NCI-H510A (cell line): ENCODE measurements at places on chromosomes 7 and 10.
A peak's percentile ranks its signal among the peaks of the same experiment; 100 is the strongest.

DNA sequence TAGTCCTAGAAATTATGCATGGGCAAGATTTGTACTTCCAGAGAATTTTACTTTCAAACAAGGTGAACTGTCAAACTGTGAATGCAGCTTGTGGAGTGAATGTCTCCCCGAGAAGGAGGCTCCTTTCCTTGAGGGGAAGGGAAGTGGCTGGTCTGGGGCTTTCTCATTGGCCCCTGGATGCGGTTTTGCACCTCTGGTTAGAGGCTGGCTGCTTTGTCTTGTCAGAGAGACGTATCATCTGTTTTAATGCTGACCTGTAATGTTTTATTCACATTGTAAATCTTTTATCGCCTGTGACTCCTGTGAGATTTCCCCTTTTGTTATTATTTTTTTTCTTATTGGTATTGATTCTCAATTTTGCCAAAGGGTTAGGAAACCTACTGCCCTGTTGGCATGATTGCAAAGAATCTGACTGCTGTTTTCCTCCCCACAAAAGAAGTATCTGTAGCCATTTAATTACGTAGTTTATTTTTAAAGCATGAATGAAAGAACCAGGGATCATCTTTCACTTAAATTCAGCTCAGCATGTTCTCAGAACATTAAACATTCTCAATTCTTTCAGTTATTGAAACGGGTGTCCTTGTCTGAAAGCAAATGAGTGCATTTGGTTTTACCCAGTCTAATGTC lies 238.3 kb upstream of the NFE2L3 start:
- no peak for DNase-seq

DNA sequence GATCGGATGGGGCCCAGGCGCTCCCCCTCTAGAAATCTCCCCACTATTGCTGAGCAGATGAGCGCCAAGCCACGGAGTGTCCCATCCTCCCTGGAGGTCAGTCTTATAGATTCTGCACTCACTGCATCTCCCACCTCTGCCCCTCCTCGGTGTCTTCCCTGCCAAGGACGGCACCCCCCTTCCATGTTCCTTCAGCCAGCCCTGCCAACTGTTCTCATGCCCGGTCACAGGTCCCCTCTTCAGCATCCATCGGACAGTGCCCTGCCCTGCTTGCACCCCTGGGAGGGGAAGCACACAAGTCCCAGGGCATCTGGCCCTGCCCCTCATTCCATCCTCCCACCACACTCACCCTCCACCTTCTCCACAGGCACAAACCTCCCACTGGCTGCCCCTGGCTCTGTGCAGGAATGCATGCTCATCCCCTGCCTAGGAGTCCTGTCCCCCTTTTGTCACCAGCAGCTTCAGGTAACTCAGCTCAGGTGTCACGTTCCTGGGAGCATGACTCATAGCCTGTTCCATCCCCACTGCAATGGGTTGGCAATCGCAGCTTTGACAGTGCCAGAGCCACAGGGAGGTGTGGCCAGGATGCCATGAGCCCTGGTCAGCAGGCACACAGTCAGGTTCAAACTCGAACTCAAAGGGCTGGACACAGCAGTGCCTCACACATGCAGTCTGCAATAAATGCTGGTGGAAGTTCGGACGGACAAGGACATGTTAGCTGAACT lies 234.7 kb upstream of the TCERG1L start:
- DNase-seq = no peak

DNA sequence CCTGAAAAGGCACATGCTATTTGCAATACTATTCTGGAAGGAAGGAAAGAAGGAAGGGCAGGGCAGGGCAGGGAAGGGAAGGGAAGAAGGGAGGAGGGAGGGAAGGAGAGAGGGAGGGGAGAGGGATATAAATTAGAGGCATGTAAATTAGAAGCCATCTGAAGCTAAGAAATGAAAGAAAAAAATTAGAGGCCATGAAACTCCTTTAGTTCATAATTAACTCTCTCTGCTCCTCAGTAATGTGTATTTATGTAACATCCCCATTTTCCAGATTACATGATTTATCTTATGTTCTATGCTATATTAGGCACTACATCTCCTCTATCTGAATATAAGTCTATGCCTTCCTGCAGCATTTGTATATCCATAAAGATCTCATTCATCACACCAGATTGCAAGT lies 12.7 kb upstream of the JCAD start:
- DNase-seq = no peak

DNA sequence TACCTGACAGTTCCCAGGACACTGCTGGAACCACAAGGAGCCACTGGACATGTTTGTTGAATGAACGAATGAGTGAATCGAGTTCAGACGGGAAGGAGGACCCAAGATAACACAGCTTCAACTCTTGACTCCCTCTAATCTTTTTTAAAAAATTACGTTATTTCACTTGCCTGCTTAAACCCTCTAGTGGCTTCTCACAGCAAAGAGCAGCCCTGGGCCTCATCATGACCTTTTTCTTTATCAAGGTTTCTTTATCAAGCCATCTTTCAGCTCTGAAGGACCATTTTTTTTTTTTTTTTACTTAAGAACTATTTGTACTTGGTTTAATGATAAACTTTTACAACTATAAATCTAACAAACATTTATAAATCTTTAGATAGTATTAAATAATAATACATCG lies 110.6 kb downstream of the TAX1BP1 start:
- DNase-seq = no peak

DNA sequence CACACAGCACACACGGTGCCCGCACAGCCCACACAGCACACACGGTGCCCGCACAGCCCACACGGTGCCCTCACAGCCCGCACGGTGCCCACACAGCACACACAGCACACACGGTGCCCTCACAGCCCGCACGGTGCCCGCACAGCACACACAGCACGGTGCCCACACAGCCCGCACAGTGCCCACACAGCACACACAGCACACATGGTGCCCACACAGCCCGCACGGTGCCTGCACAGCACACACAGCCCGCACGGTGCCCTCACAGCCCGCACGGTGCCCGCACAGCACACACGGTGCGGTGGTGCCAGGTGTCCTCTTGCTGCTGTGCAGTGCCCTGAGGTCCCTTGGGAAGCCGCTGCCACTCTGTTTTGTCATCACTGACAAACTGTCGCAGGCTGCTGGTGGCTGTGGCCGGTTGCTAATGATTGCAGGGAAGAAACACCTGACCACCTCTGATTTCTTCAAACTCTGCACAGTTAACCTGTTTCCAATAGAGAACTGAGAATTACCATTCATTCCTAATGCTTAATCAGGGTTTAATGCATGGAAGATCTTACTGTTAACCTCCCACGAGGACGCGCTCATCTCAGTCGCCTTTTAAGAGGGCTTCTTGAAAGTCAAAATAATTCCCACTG lies 66.9 kb downstream of the GLRX3 start:
- no peak for DNase-seq

- no peak for DNase-seq
These were observed 79.2 kb downstream of the PHTF2 start for GRCh38 chr7:77877791-77878190.

DNA sequence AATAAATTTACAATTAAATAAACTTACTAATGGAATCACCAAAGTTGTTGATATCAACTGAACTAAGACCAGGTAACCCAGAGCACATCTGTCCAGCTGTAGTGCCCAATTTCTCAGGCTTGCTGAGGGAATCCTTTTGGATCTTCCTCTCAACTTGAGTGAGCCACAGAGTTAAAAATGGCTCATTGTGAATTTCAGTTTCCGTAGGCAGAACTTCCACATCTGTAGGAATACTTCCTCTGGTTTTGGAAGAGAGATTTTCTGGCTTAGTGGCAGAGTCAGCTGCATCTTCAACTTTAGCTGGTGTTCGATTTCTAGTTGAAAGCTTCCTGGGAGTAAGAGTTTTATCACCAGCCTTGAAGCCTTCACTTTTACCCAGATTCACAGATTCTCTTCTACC lies 11.3 kb downstream of the MKI67 start:
- DNase-seq = no peak

DNA sequence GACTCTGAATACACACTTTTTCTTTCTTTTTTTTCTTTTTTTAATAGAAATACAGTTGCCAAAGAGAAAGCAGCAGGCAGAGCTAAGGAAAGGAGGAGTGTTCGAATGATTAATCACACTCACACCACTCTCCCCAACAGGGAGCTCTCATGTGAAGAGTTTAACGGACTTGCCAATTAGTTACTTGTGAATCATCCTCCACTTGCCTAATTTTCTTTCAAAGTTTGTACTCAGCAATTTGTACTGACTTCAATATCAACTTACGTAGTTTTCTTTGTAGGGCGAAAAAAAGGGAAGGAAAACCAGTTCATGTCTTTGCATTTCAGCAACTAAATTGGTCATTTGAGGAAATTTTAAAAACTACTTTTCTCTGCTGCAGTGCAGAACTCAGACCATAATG lies 109.2 kb downstream of the PIP4K2A start:
- no peak for DNase-seq

DNA sequence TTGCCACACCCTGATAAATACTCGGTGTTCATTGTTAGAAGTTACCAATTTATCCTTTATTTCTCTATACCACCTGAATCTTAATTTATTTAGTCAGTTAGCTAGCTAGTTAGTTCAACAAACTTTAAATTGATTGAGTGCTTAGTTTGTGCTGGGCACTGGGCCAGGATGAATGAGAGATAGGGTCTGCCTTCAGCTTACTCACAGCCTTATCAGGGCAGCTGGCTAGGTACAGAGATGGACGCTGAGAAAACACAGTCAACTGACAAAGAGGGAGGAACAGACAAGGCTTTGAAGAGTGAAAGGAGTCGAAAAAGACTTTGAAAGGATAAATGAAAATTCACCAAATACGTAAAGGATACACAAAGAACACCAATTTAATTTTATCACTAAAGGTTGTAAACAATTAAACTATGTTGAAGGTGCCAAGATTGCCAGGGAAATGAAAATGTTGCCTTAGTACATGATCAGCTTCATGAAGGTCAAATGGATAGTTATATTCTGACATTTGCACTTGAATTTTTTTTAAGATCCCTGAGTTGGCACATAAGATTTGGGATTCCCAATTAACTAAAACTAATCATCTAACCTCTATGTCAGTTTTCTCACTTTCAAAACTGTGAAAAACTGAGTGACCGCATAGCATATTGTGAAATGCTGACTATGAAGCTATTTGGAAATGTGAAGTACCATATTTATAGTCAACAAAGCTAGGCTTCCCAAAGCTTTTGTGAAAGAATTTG lies 2.1 kb downstream of the CAV2 start:
- DNase-seq = no peak

GRCh38 chr10:70778267-70778924 lies 6.8 kb downstream of the TBATA start:
- DNase-seq = no peak

- no peak for DNase-seq
These were observed 131.8 kb upstream of the PALS2 start for GRCh38 chr7:24441314-24442027.

DNA sequence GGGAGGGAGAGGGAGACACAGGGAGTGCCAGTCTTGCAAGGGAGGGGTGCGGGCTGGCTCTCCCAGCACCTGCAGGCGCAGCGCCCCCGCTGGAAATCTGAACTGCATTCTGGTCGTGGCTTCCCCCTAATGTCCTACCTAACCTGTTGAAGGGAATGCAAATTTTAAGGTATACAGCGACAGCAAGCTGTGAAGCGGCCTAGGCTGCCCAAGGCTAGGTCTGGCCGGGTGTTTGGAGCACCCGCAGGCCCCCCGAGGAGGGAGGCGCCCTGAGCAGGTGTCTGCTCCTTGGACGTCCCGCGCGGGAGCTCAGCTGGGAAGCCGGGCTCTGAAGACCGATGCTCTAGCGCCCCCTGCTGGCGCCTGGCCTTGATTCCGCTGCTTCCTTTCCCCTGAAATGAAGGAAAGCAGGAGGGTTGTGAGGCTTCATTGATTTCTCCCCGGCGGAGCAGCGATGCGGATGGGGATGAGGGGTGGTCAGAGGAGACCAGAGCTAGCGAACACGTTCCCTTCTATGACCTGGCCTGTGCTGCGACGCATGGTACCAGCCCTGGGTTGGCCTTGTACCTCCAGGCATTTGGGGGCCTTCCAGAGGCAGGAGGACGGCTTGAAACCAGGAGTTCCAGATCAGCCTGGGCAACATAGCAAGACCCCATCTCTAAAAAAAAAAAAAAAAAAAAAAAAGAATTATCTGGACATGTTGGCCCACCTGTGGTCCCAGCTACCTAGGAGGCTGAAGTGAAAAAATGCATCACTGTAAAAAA lies 601.3 kb downstream of the GALNT17 start:
- DNase-seq = no peak

GRCh38 chr10:125132344-125132743 lies 28.0 kb downstream of the CTBP2 start:
- DNase-seq = no peak

- DNase-seq = no peak
These were observed 161.9 kb upstream of the PRR15 start for GRCh38 chr7:29401769-29402168.

GRCh38 chr7:94064541-94065191 lies 60.5 kb upstream of the BET1 start:
- DNase-seq = no peak

- peak; percentile 80 for DNase-seq
These were observed 81.1 kb downstream of the ZMIZ1 start for GRCh38 chr10:79149662-79150443.

GRCh38 chr10:16907687-16908086 lies 90.5 kb upstream of the RSU1 start:
- DNase-seq = no peak

DNA sequence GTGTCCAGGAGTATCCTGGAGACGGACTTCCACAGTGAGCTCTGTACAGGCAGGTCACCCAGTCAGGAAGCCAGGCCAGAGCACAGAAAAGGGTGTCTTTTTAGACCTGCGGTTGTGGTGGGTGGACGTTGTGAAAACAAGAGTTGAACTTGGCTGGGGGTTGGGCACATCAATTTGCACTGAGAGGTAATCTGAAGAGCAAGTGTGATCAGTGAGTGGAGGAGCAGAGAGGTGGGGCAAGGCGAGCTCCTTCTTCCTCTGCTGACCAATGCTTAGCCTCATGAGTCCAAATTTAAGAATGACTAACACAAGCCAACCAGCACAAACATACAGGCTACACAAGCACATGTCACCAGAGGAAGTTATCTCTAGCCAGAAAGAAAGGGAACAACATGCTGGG lies 310.8 kb downstream of the TCERG1L start:
- no peak for DNase-seq

DNA sequence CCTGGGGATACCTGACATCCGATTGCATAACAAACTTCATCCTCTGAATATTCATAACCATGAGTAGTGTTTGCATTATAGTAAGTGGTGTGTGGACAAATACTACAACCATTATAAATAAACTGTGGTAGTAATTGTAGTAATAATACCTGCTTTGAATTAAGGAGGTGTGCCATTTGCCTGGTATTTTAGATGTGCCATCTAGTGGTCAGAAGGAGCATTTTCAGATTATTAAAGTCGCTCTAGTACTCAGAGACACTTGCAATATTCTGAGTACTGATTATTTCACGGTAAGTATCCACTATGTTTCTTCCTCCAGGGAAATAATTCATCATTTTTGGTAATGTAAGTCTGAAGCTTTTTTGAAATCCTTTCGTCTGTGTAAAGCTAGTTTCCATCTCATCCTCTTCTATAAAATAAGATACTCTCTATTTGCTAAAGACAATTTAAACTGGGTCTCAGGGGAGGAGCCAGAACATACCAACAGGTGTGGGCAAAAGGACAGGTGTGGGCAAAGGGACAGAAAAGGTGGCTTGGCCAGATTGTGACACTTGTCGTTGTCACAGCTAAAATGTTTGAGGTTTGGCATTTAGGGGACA lies 115.3 kb upstream of the WDR11 start:
- no peak for DNase-seq

- DNase-seq = no peak
These were observed 16.3 kb downstream of the LIPA start for GRCh38 chr10:89235073-89235798.
